ENCODE measurements at places on chromosomes 6 and 20. TPM values are rescaled to one million over a fixed set of nuclear protein-coding genes. Genes with fewer than 3 reads are reported as not detected.

DNA sequence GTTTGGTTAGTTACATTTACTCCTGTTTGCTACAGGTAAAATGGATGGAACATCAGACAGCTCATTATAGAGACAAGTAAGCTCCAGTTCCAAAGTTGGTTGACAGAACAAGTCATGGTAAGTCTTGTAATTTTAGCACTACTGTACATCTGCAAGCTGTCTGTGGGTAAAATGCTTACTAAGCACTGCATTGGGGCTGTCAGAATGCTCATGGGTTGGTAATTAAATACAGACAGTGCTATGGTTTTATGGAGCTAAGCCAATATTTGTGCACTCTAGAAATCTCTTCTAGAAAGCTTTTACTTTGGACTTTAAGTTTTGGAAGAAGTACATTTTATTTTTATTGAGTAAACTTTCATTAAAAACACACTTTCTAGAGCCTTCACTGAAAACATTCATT is 419.2 kb upstream of the MMS22L start:
- no peak for DNase-seq

- DNase-seq: no peak
Measured at GRCh38 chr6:15096894-15097837, 148.7 kb upstream of the JARID2 start.

Gene RBPJL
- not detected for total RNA-seq

DNA sequence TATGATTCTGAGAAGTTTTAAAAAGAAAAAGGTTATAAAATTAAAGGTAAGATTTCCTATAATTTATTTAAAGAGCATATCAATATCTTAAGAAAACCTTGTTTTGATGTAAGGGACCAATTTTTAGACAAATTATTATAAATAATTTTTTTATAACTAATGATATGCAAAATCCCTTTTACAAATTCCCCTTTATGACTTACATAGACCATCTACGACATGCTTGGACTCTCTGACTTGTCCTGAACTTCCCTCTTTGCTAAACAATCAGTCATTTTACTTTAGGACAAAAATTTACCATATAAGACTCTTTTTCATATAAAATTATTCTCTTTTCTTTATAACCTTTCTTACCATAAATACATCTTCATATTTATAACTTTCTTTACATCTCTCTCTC is 15.3 kb upstream of the ANGPT4 start:
- DNase-seq: no peak

GRCh38 chr20:10671919-10672623 is 1.7 kb downstream of the JAG1 start:
- DNase-seq: no peak

GRCh38 chr20:41395667-41396664 is 29.3 kb upstream of the EMILIN3 start:
- DNase-seq: no peak

- no peak for DNase-seq
Measured at GRCh38 chr6:65557224-65557623, 149.8 kb downstream of the EYS start.

Gene SLC22A7
- not detected for total RNA-seq

Gene PRSS35
- total RNA-seq: not detected

DNA sequence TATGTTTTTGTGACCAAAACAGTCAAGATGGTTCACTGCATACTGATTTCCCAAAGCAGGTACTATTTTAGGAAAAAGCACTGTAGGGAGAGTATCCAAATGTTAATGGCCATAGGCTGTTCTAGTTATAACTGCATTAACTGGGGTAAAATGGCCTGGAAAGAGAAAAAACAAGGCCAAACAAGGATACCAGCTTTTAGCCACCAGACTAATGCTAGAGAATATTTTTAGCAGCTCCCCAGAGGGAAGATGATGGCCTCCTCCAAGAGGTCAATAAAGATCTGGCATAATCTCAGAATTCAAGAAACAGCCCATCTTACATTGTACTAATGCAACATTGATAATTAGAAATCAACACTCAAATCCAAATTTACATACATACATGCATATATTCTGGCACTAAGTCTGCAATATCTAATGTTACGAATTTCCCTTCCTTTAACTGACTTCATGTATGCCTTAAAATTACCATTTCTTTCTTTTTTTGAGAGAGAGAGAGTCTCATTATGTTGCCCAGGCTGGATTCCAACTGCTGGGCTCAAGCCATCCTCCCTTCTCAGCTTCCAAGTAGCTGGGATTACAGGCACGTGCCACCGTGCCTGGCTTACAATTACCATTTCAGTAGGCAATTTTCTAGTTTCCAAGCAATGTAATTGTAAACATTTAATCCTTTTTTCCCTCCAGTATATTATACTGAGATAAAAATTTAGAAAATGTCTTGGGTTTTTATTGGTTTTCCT is 9.3 kb downstream of the COX7A2 start:
- DNase-seq: no peak

GRCh38 chr6:142721215-142721920 is 223.6 kb downstream of the HIVEP2 start:
- DNase-seq: no peak

Gene KCNK16
- total RNA-seq: not detected

Gene PM20D2
- total RNA-seq: 17.6 TPM

DNA sequence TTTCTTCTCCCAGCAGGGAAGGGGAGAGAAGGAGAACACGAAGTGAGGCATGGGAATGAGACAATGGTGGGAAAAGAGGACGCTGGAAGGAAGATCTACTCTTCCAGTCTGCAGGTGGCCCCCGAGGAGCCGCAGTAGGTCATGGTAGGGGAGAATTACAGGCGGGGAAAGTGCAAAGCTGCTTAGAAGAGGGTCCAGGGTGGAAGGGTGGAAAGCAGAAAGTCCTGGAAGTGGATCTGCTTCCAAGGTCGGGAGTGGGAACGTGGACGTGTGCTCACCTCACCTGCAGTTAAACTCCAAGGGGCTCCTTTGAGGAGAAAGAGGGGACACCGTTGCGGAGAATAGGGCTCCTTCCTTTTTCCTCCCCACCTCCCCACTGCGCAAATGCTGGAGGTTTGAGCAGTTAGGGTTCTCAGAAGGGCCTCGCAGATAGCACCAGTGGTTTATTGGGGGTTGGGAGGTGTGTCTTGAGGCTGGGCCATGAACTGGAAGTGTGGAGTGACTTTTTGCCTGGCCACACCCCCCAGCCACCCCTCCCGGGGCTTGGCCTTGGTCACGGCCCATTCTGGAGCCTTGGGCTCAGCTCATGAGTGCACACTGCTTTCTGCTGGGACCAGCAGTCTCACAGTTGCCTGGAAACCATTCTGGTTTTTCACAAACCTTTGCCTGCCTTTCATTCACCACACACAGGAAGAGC is 100.4 kb upstream of the MLN start:
- peak; percentile 62 for DNase-seq

DNA sequence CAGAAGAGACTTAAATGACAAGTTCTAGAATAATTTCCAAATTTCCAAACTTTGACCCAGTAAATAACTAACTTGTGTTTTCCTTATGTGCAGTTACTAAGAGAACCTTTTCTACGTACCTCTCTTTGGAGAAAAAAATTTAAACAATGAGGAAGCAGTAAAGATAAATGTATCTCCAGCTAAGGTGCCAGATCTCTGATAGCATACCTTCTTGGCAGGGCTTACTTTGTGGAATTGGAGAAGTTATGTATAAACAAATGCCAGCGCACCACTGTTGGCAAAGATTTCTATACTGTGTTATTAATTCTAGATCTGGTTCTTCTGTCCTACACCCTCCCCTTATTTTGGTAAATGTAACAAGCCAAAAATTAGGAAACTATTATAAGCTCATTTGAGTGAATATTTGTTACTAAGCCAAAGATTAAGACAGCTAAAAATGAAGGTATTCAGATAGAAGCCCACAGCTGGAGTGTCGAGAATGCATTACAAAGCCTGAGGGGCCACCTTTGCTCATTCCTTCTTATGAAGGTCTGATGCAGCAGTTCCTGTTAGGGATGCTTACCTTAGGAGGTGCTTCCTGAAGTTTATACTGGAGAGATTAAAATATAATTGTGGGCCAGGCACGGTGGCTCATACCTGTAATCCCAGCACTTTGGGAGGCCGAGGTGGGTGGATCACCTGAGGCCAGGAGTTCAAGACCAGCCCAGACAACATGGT is 373.1 kb upstream of the SOX4 start:
- DNase-seq: no peak

Gene KHDC1
- 2.3 TPM for total RNA-seq

DNA sequence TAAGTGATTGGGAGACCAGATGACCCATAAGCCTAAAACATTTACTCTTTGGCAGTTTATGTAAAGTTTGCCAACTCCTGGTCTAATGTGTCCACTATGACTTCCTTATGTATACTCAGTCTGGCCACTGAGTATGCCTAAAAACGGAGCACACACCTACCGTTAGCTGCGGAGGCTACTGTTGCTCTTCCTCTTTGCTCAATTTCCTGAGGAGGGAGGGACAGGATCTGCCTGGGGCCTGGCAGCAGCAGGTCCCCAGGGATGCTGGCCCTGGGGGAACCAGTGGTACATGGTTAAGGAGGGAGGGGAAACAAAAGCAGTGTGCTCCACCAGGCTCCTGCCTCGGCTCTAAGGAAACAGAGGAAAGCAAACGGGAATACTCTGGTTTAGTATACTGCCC is 113.5 kb downstream of the CDYL start:
- DNase-seq: no peak

DNA sequence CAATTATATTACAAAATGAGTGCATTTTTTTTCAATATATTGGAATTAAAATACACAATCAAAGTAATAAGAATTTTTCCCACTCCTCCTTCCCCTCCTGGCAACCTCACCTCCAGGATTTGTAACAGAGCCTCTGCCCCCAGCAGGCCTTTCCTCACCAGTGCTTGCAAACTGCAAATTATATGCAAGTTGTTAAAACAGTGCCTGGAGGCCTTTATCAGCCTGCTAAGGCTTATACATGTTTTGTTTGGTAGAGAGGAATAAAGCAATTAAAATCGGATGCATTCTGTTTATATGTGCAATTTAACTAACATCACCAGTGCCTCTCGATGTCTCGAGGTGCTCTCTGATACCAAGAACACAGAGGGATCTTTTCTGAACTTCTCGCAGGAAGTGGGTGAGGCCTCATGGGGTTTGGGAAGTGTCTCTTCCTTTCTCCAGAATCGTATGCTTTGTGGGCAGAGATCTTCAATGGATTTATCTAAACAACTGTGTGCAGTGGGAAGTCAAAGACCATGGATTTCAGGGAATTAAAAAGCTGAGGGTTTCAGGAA is 186.8 kb downstream of the CDH26 start:
- no peak for DNase-seq

Gene TBXT
- not detected for total RNA-seq

DNA sequence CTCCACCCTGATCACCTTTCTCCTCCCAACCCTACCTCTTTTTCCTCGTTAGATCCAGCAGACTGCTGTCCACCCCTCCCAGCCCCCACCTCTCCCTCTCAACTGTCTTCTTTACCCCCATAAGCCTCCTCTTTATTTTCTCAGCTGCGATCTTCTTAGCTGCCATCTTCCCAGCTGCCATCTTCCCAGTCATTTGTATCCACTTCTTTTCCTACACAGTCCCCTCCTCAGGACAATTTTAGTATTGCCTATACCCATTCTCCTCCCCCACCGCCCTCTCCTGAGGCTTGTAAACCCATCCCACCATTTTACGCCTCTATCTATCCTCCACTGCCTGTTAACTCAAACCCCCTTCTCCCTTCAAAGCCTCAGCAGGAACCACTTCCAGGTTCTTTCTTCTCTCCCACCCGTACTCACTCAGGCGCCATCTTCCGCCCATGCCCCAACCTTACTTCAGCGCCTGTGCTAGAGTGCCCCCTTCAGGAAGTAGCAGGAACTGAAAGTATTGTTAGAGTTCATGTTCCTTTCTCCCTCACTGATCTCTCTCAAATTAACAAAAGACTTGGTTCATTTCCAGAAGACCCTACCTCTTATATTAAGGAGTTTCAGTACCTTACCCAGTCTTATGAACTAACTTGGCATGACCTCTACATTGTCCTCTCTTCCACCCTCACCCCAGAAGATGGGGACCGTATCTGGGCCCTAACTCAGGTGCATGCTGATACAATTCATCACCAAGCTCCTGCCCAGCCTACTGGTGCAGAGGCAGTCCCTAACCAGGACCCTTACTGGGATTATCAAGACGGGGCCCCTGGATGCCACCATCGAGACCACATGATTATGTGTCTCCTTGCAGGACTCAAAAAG is 236.0 kb downstream of the ADGRG6 start:
- peak; percentile 25 for DNase-seq

DNA sequence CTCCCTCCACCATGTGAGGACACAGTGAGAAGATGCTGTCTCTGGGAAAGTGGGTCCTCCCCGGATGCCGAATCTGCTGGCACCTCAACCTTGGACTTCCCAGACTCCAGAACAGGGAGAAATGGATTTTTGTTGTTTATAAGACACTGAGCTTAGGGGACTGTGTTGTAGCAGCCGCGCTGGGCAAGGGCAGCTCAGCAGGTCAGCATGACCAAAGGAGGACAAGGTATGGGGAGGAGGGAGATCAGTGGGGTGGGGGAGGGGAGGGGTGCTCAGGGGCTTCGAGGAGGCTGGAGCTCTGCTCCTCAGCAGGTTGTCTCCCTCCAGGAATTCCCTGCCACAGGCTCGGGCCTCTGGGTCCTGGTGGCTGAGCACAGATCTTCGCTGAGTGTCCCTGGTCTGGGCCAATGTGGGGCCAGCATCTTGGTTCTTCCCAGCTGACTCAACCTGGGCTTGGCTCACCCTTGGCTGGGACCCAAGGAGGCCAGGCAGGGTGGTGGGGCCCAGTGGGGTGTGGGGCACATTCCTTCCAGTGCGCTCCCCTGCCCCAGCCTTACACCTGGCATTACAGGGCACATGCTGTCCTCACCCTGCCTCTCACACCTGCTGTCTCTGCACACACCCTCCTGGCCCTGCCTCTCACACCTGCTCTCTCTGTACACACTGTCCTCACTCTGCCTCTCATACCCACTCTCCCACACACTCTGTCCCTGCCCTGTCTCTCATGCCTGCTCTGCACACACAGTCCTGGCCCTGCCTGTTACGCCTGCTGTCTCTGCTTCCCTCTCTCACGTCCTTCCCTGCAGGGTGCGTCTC is 107.3 kb downstream of the SYCP2 start:
- no peak for DNase-seq

- DNase-seq: peak; percentile 18
Measured at GRCh38 chr6:153511896-153512496, 380.9 kb upstream of the RGS17 start.

Gene BMP2
- not detected for total RNA-seq
